NT2/D1 (cell line): ENCODE measurements at places on chromosomes 12 and 14.

- DNase-seq = no peak
Measured at GRCh38 chr14:79570648-79571047, 640.7 kb downstream of the DIO2 start.

- DNase-seq = no peak
Measured at GRCh38 chr14:71692496-71692895, 239.7 kb upstream of the RGS6 start.

- DNase-seq = no peak
Measured at GRCh38 chr14:61733972-61734371, 28.2 kb upstream of the SNAPC1 start.

GRCh38 chr14:91444335-91445020 is 26.9 kb upstream of the CCDC88C start:
- no peak for DNase-seq

DNA sequence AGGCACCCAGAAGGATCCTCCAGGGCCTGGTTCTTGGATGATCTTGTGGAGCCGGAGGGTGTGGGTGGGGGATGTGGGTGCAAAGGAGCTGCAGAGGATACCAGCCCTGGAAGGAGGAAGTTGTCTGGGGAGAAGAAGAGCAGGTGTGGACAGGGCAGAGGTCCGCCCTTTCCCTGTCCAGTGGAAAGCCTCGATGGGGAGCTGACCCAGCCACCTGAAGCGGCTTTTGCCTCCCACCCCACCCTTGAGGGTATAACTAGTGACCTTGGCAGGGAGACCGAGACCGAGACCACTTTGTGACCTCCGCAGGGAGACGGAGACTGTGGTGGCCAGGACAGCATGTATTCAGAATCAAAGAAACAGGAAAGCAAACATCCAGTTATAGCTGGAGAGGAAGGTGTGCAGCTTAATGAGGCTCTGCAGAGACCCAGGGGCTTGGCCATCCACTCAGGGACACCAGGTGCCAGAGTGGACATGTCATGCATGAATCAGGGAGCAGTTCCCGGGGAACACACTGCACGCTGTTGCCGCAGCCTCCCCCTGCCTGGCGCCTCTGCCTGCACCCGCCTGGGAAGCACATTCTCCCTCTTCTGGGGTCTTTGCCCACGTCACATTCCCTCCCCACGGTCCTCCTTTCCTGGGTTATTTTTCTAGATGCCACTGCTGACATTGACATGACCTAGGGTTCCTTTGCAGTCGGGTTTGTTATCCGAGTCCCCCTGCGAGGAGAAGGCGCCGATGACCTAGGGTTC is 87.7 kb downstream of the ADGRD1 start:
- no peak for DNase-seq

GRCh38 chr14:78581229-78581628 is 411.1 kb downstream of the NRXN3 start:
- DNase-seq = no peak

GRCh38 chr12:101813117-101813516 is 17.6 kb downstream of the GNPTAB start:
- DNase-seq = no peak
